ENCODE measurements at places on chromosomes 5 and 9.

- no peak for DNase-seq
These were observed 148.3 kb upstream of the NR3C1 start for GRCh38 chr5:143551820-143552251.

GRCh38 chr5:65961633-65962032 is 35.3 kb downstream of the ERBIN start:
- no peak for DNase-seq

- DNase-seq = no peak
These were observed 87.3 kb downstream of the DCP2 start for GRCh38 chr5:113063927-113064326.

GRCh38 chr9:88535226-88536022 is 446 bp downstream of the NXNL2 start:
- no peak for DNase-seq

- DNase-seq = no peak
These were observed 314.4 kb downstream of the GADD45G start for GRCh38 chr9:89919171-89919681.

DNA sequence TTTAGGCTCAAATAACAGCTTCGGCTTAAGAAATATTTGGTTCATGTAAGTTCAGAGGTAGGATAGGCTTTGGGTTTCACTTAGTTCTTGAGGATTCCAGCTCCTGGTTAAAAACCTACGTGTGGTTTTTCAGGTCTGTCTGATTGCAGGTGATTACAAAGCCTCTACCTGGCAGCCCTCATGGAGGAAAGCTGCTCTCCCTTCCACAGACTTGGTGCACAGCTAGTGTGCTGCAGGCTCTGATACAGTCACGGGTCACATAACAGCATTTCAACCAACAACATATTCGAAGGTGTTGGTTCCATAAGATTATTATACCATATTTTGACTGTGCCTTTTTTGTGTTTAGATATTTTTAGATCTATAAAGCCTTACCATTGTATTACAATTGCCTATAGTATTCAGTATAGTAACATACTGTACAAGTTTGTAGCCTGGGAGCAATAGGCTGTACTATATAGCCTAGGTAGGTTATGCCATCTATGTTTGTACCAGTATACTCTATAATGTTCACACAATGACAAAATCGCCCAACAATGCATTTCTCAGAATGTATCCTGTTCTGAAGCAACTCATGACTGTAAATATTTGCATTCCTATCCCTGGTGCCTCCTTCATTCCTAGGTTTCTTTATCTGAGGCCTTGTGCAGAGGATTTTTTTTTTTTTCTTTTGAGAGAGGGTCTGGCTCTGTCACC is 8.0 kb upstream of the DCP2 start:
- no peak for DNase-seq

DNA sequence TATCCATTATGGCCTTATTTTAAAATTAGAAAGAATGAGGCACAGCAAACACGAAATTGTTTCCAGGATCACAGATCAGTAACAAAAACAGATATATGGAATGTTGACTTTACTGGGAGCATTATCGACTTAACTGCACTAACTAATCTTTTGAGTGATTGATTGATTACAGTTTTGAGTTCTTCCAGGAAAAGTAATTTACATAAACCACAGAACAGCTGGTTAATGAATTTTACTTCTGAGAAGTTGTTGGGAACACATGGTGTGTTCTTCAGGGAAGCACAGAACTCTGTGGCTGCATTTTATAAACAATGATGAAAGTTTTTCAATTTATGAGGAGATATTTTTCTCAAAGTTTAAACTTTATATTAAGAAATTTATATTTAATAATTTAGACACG is 802.4 kb upstream of the ACO1 start:
- no peak for DNase-seq

- DNase-seq = no peak
These were observed 64.5 kb downstream of the ARSB start for GRCh38 chr5:78920604-78921003.

DNA sequence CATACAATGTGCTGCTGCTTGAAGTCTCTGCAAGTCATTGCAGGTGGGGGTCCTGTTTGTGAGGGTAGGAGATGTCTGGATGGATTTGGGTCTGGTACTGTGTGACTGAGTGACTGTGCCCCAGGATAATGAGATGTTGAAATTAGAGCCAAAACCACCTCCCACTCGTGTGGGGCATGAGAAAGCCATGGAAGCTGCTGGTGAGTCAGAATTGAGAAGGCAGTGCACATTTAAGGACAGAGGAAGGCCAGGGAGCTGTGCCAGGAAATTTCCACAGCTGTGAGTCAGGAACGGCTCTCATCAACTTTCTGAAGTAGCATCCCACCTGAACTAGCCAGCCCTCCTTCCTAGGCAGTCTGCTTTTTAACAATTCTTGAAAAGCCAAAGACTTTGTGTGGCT is 229.8 kb downstream of the DRD1 start:
- DNase-seq = no peak

GRCh38 chr5:140569197-140569596 is 4.6 kb downstream of the SLC35A4 start:
- no peak for DNase-seq

DNA sequence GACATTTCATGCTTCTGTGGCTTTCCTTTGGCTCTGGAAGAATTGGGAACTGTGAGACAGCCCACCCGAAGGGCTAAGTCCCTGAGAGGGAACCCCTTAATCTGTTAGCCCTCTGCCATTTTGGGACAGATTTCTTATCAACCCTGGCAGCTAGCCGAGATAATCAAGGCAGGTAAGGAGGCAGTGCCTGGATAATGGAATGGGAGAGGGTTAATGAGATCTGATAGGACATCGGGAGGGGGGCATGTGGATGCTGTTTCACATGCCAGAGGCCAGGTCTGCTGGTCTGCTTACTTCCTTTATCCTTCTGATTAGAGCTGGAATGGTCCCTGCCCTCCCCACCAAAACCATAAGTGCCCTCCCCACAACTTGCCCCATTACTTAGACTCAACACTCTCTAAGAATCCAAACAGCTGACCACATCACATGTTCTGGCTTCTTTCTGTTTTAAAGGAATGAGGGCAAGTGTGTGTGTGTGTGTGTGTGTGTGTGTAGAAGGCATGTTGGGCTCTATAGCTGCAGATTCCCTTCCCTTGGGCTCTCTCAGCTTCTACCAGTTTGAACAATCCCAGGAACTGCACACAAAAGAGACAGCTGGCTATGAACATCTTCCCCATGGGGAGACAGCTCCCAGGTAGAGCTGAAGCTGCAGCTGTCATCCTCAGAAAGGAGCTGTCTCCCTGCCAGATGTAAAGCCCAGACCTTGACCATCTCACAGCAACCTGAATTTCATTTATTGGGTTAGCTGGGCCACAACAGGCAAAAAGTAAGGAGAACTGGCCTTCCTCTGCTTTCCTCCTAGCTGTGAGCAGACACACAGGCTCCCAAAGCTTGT is 221.3 kb downstream of the PIK3R1 start:
- no peak for DNase-seq

- no peak for DNase-seq
These were observed 132.9 kb upstream of the ICE1 start for GRCh38 chr5:5289537-5289936.

- no peak for DNase-seq
These were observed 125.6 kb downstream of the PAPPA start for GRCh38 chr9:116279230-116279629.

GRCh38 chr9:76658510-76659231 is 105.6 kb upstream of the PCA3 start:
- DNase-seq = no peak

GRCh38 chr5:15585128-15585527 is 85.1 kb downstream of the FBXL7 start:
- DNase-seq = no peak

DNA sequence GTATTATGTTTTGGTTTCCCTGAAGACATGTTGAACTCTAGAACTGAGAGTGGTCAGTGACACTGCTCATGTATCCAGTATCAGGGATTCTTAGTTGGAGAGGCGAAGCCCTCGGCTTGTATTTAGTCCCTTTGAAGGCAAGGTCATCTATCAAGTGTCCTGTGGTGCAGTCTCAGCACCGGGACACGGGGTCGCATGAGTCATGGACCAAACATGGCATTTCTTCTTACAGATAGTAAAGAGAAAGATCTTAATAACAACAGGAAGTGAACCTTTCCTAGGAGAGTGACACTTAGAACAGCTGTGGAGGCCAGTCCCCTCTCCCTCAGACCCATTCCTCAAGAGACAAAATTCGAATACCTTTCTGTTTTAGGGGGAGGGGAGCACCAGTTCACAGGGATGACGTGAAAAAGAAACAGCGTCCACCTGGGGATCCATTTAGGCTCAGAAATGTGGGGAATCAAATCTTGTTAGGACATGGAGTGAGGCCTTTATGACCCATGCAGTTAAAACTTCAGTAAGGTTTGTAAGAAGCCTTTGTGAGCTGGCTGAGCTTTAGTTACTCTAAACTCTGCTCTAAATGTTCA is 86.5 kb downstream of the ADGRV1 start:
- DNase-seq = no peak

GRCh38 chr9:124617477-124618141 is 110.4 kb upstream of the NR5A1 start:
- DNase-seq = peak; percentile 61

DNA sequence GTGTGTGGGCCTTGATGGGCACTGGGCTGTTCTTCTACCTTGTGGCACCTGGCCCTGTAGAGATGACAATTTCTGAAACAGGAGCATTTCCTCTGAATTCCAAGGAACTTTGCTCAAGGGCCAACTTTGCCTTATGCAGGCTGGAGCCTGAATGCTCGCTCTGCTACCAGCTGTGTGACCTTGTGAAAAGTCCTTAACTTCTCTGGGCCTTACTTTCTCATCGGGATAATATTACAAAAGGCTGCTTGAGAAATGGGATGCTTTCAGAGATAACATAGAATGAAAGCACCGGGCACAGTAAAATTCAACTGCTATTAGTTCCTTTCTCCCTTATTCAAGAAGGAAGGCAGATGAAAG is 58.8 kb downstream of the GADD45G start:
- DNase-seq = no peak

DNA sequence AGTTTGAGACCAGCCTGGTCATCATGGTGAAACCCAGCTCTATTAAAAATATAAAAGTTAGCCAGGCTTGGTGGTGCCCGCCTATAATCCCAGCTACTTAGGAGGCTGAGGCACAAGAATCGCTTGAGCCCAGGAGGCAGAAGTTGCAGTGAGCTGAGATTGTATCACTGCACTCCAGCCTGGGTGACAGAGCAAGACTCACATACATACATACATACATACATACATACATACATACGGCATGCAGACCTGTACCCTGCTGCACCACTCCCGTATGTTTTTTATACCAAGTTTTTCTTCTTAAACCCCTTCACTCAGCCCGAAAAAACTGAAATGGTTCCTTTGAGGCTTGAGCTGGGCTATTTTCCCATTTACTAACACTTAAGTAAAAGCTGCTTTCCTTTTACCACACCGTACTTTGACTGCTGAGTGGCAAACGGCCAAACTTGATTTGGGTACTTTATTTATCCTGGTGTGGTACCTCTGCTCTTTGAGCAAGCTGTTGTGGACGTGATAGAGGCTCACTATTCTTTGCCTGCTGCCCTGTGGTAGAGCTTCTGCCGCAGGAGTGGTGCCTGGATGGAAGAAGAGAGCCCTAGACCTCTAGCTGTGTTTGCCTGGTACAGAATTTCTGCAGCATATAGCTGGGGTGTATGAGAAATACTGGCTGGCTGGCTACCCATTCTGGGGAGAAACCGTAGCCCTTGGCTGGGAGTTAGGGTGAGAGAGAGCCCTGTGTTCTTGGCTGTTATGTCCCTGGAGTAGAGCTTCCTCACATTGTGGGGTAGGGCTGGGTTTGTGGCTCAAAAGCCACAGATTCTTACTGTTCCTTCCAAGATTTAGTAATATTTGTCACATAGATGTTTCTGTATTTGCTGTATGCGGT is 19.4 kb downstream of the IPO11 start:
- no peak for DNase-seq

All from anterior cingulate cortex (tissue), 58 donors.